ENCODE measurements at places on chromosomes 2 and 18.

DNA sequence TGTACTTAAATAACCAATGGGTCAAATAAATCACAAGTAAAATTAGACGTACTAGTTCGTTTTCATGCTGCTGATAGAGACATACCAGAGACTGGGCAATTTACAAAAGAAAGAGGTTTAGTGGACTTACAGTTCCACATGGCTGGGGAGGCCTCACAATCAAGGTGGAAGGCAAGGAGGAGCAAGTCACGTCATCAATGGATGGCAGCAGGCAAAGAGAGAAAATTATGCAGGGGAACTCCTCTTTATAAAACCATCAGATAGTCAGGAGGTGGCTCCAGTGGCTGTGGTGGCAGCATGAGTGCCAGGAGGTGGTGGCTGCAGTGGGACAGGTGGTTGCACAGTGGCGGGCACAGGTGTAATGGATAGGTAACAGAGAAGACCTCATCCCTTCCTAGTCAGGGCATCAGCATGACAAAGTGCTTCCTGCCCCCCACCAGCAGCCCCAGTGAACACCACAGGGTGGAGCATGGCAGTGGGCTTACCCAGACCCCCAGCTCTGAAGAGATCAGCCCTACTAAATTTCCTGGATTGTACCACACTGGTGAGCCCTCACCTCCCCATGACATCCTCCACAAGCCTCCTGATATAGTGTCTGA lies 6.9 kb upstream of the CHST10 start:
- DNase-seq, result no peak

GRCh38 chr2:200779214-200779613 lies 32.5 kb upstream of the BZW1 start:
- no peak for DNase-seq

GRCh38 chr2:191366199-191366598 lies 121.0 kb downstream of the MYO1B start:
- no peak for DNase-seq

GRCh38 chr18:11937874-11938478 lies 29.9 kb upstream of the MPPE1 start:
- DNase-seq, result peak; percentile 60

- no peak for DNase-seq
Observed at GRCh38 chr18:9751371-9752031, 43.4 kb downstream of the RAB31 start.

GRCh38 chr2:1769703-1770422 lies 25.5 kb upstream of the PXDN start:
- DNase-seq, result peak; percentile 54

DNA sequence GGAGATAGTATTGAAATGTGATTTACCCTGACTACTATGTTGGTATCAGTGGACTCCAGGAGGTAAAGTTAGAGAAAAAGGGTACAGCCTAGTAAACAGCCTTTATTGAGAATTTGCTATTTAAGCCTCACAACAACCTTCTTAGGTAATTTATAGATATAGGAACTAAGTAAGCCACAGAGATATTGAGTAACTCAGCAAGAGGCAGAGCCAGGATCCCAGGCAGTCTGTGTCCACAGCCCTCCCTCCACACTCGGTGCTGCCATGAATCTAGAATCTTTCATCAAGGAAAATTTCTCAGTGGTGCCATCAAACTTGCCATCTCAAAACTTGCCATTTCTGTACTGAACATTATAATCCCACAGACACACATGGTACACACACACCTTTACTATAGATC lies 170.9 kb downstream of the CAPN13 start:
- no peak for DNase-seq

Data from stimulated activated CD4-positive, alpha-beta T cell treated with anti-CD3 and anti-CD28 coated beads, Interleukin-1b, Interleukin-23, amount 100 ng/mL, for 48 hours (primary cell).